Naive thymus-derived CD4-positive, alpha-beta T cell (primary cell): ENCODE measurements at places on chromosomes 5 and 9.

GRCh38 chr5:10418654-10419345 is 22.9 kb upstream of the ROPN1L start:
- no peak for DNase-seq

- DNase-seq: no peak
These were observed 7.2 kb downstream of the GABBR2 start for GRCh38 chr9:98701576-98701975.

DNA sequence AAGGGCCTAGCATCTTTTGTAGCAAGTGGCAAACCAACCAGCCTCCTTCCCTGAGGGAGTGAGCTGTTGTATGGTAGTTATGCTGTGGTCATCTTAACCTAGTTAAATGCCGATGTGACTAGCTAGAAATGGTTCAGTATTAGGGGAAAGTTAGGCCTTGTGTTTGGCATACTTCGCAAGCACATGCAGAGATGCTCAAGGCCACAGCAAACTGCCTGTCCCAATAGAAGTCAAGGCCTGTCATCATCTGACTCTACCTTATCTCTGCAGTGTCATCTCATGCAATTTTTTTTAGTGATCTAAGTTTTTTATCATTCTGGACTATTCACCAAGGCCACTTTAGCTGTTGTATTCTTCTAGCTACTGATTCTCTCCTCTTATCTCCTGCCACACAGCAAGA is 5.2 kb upstream of the EXOSC3 start:
- no peak for DNase-seq

DNA sequence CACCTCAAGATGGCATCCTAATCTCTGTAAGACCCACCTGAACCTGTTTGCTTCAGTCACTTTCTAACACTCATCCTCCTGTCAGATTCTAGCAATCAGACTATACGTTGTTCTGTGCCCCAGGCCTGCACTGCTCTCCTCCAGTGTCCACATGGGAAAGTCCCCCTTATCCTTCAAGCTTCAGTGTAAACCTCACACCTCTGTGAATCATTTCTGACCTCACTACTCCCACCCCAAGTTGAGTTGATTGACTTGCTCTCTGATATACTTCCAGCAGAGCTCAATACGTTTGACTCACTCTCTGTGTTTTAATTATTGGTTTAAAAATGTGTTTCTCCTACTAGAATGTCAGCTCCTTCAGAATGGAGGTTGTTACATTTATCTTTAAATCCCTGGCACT is 240.2 kb downstream of the FBXL17 start:
- DNase-seq: no peak

GRCh38 chr9:121282277-121283079 is 14.5 kb downstream of the GSN start:
- no peak for DNase-seq

GRCh38 chr9:34035656-34036055 is 13.0 kb downstream of the UBAP2 start:
- DNase-seq: no peak

DNA sequence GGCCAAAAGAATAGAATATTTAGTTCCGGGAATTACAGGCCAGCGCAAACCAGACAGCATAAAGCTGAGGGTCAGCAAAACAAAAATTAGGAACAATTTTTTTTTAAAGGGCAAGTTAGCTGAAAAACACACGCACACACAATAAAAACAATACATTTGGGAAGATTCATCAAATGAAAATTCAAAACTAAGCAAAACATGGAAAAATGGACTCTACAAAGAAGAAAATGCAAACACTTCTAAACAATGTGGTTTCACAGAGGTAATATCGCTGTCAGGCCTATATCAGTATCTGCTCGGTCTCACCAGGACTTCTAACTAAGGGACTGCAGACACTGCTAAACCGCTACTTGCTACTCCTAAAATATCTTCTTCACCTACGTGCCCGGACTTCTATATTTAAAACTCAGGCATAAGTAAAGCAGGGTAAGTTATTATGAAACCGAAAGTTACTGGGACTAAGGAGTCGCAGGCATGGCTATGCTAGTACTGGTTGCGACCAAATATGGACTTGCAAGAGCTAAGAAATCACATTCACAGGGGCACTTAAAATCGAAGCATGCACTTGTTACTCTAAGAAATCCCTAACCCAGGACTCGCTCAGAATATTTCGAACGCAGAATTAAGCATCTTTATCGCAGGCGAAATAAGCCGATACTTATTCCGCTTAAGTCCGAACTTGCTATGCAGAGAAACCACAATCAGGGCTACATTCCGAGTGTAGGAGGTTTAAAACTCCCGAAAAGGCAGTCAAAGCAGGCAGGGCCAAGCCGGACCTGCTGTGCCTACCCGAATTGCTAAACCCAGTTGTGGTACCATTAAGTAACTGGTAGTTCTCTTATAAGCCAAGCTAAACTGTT is 2.3 kb downstream of the ANXA2R start:
- DNase-seq: peak; percentile 64

DNA sequence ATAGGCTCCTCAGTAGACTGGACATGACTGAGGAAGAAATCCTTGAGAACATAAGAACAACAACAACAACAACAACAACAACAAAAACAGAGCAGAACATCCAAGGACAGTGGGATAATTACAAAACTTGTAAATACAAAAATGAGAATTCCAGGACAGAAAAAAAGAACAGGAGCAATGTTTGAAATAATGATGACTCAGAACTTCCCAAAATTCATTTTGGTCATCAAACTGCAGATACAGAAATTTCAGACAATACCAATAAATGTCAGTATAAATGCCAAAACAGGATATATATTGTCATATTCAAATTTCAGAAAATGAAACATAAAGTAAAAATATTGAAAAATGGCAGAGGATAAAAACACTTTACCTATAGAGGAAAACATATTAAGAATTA is 259.0 kb downstream of the TRIM36 start:
- DNase-seq: no peak

DNA sequence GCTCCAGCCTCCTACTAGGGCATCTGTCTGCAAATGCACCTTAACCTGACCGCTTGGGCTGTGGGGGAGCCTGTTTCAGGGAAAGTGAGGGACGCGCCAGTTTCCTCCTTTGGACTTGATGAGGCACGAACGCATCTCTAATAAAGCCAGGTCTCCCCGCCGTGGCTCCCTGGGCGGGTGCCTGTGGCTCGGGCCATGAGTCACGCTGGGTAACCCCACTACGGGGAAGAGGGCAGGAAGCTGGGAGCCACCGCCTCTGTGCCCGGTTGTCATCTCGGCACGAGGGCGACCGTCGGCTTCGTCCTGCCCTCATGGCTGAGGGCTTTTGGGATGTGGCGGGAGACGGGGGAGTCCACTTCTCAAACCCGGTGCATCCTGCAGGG is 12.1 kb downstream of the NOTCH1 start:
- peak; percentile 51 for DNase-seq

- no peak for DNase-seq
These were observed 22.8 kb upstream of the ABLIM3 start for GRCh38 chr5:149118463-149118862.

DNA sequence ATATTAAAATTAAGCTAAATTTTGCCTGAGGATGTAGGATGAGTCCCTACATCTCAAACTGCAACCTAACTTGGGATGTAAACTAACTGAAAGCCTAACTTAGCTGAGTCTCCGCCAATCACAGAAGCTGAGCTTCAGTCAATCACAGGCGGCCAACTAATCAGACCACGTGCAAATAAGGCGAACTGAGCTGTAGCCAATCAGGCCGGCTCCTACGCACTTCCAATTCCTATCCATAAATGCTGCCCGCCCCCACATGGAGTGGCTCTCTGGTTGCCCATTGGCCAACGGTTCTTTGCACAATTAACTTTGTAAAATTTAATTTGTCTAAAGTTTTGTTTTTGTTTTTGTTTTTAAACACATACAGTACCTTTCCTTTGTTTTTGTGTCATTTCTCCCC is 13.9 kb upstream of the GPX8 start:
- DNase-seq: no peak

DNA sequence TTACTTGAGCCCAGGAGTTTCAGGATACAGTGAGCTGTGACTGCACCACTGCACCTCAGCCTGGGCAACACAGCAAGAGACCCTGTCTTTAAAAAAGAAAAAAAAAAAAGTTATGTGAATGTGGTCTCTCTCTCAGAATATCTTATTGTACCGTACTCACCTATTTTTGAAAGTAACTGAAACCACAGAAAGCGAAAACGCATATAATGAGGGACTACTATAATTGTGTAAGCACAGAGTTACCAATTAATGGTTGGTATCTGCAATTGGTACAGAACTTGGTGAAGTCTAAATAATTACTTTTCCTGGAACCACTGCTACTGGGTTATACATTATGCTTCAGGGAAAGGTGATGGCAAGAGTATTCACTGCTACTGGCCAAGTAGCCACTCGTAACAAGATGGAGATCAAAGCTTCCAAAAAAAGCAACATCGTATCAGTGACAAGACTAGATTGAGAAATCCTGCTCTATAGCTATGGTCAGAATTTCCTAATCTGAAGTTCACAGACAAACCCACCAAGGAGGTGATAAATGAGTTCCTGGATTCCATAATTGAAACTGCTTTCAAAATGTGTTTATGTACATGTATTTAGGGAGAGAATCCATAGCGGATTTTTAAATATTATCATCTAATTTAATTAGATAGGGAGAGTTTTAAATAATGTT is 82.7 kb downstream of the NR6A1 start:
- DNase-seq: no peak

- no peak for DNase-seq
These were observed 48.7 kb downstream of the ANKDD1B start for GRCh38 chr5:75659791-75660450.

DNA sequence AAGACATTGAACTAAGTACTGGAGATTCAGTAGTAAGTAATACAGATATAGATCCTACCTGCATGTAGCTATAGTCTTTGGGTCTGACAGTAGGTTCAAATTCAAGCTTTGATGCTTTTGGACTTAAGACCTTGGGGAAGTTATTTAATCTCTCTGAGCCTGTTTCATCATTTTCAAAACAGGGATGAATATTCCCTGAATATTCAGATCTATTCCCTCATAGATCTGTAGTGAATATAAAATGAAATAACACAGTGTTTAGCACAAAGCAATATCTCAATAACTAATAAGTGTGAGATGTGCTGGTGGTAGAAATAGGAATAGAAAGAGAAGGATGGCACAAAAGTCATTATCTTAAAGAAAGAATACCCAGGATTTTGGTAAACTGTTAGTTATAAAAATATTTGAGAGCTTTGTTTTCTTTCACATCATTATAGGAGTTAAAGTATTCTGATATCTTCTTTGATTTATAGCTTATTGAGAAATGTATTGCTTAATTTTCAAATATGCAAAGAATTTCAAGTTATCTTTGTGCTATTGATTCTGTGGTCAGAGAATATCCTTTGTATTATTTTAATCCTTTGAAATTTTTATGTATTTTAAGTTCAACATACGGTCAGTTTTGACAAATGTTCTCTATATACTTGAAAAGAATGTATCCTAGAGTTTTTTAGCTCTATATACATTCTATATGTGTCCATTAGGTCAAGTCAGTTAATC is 11.4 kb upstream of the RANBP3L start:
- no peak for DNase-seq

- DNase-seq: no peak
These were observed 19.0 kb downstream of the ARHGAP26 start for GRCh38 chr5:142789206-142789605.

- DNase-seq: no peak
These were observed 108.1 kb downstream of the TMEM174 start for GRCh38 chr5:73280821-73281746.

DNA sequence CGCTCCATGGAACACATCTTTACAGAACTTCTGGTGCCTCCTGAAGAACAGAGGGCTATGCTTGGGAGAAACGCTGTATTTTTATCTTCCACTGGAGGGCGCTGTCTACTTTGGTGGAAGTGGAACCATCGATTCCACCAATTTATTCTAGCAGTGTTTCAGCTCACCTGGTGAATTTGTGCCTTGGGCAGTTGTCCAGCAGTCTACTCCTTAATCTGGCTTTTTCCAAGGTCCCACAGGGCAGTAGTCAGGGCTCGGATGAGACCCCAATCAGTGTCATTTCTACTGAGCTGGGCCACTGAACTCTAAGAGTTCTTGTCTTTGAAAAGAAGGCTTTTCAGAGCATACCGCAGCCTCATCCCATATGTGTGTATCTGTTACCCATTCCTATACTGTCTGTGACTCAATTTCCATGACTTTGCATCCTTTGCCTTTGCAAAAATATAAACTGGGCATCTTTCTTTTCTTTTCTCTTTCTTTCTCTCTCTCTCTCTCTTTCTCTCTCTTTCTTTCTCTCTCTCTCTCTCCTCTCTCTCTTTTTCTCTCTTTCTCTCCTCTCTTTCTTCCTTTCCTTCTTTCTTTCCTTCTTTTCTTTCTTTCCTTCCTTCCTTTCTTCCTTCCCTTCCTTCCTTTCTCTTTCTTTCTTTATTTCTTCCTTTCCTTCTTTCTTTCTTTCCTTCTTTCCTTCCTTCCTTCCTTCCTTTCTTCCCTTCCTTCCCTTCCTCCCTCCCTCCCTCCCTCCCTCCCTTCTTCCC is 138.4 kb upstream of the ZNF618 start:
- peak; percentile 16 for DNase-seq

DNA sequence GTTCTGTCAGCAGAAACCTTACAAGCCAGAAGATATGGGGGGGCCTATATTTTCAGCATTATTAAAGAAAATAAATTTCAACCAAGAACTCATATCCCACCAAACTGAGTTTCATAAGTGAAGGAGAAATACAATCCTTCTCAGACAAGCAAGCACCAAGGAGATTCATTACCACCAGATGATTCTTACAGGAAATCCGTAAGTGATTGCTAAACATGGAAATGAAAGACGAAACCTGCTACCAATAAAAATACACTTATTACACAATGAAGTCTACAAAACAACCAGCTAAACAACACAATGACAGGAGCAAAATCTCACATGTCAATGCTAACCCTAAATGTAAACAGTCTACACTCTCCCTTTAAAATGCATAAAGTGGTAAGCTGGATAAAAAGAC is 17.8 kb upstream of the C9orf72 start:
- no peak for DNase-seq

- DNase-seq: no peak
These were observed 32.5 kb downstream of the OR1J1 start for GRCh38 chr9:122445155-122445749.

GRCh38 chr5:163964671-163965070 is 459.3 kb downstream of the MAT2B start:
- no peak for DNase-seq

GRCh38 chr5:132475497-132475882 is 15.1 kb downstream of the IRF1 start:
- DNase-seq: no peak
